Activated CD4-positive, CD25-positive, alpha-beta regulatory T cell (primary cell): ENCODE measurements at places on chromosomes 1 and 21.

GRCh38 chr21:42254083-42254482 lies 35.1 kb downstream of the ABCG1 start:
- no peak for DNase-seq

GRCh38 chr1:184562806-184563205 lies 176.0 kb downstream of the C1orf21 start:
- no peak for DNase-seq

GRCh38 chr21:41979751-41980369 lies 26.0 kb upstream of the C2CD2 start:
- DNase-seq: no peak

- no peak for DNase-seq
Observed at GRCh38 chr1:64986903-64987871, 20.8 kb upstream of the JAK1 start.

DNA sequence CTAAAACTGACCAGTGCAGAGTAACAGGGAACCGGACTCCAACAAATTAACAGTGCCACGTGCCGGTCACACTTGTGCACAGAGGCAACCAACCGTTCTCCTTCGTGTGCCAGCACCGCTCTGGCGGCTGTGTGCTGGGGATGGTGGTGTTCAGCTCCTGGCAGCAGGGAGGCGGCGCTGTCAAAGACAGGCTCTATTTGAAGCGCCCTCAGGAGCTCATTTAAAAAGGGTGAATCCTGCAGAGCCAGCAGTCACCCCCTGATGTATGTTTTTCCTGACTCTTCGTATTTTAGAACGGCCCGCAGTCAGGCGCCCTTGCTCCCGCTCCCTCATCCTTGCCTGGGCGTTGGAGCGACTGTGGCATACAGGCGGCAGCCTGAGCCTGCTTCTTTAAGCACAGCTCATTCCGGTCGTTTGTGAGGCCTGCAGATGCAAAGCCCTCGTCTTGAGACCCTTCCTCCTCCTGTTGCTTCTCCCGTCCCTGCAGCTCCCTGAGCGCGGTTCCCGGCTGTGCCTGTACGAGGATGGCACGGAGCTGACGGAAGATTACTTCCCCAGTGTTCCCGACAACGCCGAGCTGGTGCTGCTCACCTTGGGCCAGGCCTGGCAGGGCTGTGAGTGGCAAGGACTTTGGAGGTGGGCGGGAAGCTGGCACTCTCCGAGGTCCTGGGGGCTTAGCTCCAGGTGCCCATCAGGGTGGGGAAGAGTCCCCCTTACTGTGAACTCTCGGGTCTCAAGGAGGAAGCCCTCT lies 1.1 kb downstream of the DFFB start:
- DNase-seq: no peak

DNA sequence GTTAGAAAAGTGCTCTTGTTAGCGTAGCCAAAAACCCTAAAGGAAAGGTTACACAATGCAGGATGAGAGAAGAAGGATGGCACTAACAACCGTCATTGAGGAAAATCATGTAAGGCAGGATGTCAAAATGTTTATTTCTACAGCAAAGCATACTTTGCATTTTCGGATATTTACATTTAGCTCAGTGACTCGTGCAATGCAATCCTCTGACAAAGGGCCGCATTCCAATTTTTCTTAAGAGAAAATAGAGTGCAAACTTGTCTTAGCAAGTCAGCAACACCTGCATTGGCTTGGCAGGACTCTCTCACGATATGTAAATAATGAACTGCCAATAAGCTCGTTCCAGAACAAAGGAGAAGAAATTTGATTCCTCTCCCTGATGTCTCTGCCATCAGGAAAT lies 33.3 kb downstream of the TIAM1 start:
- DNase-seq: no peak

DNA sequence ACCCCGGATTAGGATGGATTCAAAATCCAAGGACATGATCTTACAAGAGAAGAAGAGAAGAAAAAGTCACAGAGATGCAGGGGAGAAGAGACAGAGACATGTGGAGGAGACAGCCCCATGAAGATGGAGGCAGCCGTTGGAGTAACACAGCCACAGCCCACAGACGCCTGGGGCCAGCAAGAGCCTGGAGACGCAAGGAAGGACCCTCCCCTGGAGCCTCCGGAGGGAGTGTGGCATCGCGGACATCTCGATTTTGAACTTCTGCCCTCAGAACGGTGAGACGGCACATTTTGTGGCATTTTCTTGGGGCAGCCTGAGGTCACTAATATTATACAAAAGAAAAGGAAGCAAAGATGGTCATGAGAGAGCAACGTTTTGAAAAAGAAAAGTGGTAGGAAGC lies 28.8 kb downstream of the ABCG1 start:
- DNase-seq: no peak

DNA sequence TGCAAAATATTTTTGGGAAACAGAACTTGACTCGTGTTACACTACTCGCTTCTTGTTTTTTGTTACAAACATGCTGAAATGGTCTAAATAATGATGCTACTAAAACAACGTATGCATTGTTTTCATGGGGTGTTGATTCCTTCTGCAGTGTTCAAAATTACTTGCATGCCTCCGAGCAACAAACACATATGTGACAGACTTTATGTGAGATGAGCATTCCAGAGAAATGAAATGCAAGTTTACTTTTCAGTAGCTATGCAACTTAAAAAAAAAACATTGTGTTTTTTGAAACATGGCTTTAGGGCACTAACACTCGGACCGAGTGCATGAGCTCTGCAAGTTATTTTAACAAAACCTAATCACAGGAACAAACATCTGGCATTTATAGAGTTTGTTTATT lies 84.8 kb downstream of the CAMTA1 start:
- DNase-seq: no peak

DNA sequence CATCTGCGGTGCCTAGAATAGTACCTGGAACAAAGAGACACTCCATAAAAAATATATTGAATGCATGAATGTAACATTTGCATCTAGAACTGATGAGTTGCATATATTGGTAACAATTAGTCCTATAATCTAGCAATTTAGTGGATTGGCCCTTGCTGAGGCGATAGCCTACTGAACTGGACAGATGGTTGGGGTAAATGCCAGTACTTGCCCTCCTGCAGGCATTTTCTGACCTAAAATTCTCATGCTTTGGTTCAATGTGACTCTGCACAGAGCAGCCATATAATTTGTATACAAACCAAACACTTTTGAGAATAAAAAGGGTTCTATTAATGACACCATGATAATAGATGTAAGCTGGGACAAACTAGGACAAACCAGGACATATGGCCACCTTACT lies 313.6 kb downstream of the OLFM3 start:
- no peak for DNase-seq

- DNase-seq: no peak
Observed at GRCh38 chr1:94068999-94069918, 51.7 kb downstream of the ABCA4 start.

GRCh38 chr1:169044296-169044695 lies 62.2 kb upstream of the ATP1B1 start:
- peak; percentile 9 for DNase-seq

DNA sequence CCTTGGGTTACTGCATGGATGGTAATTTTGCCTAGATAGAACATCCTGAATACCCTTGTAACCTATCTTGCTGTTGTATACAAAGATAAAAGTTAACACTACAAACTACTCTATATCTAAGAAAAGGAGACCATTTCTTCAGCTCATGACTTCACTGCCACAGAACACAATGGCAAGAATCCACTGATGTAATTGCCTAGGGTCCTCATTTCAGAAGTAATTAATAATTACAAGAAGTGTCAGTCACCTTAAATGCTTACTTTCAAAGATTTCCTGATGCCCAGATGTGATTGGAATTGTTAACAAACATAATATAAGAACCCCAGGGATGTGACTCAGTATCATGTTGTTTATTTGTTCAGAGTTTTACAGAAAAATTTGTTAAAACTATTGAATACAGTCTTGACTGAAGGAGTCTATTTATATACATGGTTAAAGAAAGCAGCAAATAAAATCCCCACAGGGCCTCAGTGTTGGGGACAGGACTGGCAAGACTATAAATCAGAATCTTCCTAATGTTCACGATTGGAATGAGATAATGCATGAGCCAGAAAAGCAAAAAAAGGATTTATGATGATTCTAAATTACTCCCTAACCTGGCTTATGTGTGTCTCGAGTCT lies 83.9 kb downstream of the CRB1 start:
- DNase-seq: no peak

- DNase-seq: no peak
Observed at GRCh38 chr21:21039624-21040170, 41.5 kb downstream of the NCAM2 start.

DNA sequence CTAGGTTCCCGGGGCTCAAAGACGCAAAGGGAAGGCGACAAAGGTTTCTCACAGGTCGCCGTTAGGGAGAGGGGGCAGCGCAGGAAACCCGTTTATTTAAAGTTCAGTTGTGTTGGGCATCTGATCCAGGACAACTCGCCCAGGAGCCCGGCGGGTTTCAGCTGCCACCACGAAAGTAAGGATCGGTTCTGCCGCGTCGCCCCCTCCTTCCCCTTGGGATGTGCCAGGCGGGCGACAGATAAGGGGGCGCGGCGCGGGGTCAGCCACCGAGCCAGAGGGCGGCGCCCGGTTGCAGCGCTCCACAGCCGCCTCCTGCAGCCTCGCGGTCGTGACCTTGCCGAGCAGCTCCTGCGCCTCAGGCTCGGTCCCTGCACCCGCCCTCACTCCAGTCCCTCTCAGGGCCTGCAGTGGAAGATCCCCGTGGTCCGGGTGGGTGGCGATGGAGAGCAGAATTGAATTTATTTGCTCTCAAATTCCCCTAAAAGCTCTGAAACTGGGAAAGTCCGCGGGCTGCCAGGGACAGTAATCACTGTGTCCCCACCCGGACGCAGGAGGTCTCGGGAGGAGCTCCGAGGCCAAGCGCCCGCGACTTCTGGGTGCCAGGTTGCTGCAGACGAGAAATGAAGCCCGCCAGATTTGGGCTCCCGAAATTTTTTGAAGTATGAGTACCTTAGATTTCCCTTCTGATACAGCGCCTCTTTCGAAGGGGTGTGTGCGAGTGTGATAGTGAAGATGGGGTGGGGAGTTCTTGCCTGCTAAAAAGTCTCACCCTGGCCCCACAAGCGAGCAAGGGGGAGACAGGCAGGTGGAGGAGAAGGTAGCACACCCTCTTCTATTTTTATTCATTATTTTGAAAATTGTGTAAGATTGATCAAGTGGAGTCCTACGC lies 28.4 kb upstream of the NFIA start:
- no peak for DNase-seq
